ENCODE measurements at places on chromosomes 5 and 9.

- DNase-seq = peak; percentile 40
Measured at GRCh38 chr5:107428303-107428813, 242.4 kb downstream of the EFNA5 start.

- DNase-seq = no peak
Measured at GRCh38 chr9:22813529-22813928, 366.9 kb downstream of the DMRTA1 start.

DNA sequence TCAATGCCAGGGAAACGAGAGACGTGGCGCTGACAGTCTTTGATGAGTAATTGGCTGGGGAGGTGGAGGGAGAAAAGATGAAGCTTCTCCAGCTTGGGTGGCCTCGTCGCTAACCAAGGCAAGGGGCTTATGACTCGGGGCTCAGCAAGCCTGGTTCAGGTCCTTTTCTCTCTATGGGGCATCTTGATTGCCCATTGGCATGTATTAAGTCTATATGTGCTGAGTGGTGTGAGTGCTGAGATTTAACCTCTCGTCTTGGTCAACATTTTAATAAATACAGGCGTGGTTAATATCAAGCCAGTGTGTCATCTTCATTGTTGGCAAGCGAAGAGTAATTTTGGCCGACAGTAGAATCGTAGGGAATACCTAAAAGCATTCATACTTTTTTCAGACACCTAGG lies 85.9 kb downstream of the RAI14 start:
- DNase-seq = no peak

DNA sequence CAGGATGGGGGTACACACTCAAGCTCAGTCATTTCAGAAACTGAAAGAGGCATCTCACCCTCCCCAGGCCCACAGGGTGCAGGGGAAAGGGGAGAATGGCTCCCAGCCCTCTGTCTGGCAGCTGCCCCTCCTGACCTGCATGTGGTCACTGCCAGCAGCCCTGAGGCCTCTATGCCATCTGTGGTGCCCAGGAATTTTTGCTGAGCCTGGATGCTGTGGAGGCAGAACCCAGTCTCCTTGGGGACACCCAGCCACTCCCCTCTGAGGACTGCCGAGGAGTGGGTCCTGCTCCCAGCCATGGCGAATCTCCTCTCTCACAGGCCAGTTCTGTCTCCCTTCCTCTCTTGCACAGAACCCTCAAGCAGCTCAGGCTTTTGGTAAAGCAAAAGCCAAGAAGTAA lies 104.0 kb upstream of the ALDH1B1 start:
- DNase-seq = no peak

- no peak for DNase-seq
Measured at GRCh38 chr9:135888766-135889394, 18.5 kb downstream of the CAMSAP1 start.

DNA sequence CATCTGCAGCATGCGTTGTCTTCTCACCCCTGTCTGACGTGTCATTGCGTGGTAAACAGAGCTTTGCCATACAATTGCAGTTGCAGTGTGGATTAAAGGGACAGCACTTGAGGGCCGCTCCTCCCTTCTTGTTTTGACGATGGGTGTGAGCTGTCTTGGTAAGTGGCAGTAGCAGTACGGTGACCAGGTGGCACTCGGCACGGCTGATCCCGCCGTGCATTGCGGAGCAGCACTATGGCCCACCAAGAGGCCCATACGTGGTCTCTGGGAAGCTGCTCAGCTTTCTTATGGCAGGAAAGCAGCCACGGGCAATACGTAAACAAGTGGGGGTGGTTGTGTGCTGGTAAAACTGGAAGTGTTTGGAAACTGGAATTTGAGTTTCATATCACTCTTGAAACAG lies 25.1 kb downstream of the EHMT1 start:
- peak; percentile 24 for DNase-seq

DNA sequence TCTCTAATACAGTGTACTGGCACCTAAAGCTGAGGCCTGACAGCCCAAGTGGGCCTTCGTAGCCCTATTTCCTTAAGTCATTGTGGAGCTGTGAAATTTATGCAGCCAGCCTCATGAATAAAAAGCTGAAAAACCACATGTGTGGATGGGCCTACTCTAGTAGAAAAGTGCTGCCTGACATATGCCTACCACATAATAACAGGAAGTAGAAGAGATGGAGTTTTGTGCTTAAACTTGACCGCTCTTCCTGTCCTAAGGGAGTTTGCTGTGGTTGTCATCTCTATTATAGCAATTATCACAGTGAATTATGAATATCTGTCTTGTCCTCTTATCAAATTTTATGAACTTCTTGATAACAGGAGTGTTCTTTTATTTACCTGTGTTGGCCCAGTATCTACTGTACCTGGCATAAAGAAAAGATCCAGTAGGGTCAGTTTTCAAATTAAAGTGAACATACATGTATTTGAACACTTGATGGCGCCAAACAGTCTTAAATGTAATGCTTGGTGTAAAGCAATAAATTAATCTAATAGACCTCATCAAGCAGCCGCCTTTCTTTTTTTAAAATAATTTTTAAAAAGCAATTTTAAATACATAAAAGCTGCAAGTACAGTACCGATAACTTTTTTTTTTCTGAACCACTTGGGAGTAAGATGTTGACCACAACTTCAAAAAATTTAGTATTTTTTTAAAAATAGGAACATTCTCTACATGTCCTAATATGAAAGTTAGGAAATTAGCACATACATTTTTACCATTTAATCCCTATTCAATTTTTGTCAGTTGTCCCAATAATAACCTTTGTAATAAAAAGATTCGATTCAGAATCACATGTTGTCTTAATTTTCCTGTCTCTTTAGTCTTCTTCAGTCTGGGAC lies 51.0 kb downstream of the FKTN start:
- DNase-seq = peak; percentile 67

DNA sequence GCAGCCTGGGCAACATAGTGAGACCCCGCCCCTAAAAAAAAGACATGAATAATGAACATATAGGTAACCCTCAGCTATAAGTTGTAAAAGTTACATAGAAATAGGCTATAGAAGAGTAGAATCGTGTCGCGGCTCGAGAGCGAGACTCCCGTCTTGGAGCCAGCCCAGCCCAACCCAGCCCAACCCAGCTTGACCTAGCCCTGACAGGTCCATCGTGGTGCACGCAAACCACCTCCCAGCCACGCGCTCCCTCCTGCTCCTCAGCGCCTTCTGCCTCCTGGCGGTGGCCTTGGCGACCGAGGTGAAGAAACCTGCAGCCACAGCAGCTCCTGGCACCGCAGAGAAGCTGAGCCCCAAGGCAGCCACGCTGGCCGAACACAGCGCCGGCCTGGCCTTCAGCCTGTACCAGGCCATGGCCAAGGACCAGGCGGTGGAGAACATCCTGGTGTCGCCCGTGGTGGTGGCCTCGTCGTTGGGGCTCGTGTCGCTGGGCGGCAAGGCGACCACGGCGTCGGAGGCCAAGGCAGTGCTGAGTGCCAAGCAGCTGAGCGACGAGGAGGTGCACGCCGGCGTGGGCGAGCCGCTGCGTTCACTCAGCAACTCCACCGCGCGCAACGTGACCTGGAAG lies 10.8 kb downstream of the KIF24 start:
- DNase-seq = no peak

- no peak for DNase-seq
Measured at GRCh38 chr5:113813466-113813865, 300.0 kb downstream of the YTHDC2 start.

GRCh38 chr9:130824643-130825350 lies 10.3 kb upstream of the ABL1 start:
- DNase-seq = no peak

DNA sequence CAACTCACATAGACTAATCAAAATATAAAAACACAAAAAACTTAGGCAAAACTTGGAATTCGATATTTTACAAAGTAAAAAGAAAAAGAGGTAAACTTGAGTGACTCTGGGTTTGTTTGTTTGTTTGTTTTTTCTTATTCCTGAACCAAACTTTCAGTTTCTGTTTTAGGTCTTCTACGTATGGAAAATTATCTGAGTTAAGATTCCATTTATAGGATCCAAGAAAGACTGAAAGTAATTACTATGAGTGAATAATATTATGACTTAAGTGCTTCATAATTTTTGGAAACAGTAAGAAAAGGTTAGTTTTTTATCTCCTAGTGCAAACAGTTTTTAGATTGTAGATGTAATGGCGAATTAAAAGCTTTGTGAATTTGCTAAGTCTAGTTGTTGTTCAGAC lies 13.2 kb downstream of the ST8SIA4 start:
- peak; percentile 73 for DNase-seq

DNA sequence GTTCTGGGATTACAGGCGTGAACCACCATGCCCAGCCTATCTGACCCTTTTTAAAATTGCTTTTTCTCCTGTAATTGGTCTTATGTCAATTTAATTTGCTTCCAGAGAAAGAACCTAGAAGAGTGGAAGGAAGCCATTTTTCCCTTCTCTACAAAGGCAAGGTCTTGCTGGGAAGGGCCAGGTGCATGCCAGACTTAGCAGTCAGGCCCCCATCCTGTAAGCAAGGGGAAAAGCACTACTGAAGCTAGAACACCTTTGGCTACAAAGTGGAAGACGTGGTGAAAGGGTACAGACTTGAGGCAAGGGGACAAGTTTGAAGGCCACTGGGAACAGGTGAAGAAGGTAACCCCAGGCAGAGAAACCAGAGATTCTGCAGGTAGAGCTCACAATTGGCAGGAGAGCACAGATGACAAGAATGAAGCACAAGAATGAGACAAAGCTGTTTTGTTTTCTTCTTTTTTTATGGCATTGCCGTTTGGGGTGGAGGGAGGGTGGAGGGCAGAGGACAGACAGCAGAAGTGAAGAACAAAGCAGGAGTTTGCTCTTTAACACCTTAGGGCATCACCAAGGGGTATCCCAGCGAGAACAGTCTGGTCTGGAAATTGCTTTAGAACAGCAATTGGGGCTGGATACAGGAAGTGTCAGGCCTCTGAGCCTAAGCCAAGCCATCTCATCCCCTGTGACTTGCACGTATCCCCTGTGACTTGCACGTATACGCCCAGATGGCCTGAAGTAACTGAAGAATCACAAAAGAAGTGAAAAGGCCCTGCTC lies 72.9 kb downstream of the SERINC5 start:
- DNase-seq = no peak

GRCh38 chr5:74801197-74801596 lies 34.1 kb downstream of the NSA2 start:
- no peak for DNase-seq

GRCh38 chr9:134944351-134944802 lies 26.7 kb upstream of the FCN1 start:
- DNase-seq = no peak

DNA sequence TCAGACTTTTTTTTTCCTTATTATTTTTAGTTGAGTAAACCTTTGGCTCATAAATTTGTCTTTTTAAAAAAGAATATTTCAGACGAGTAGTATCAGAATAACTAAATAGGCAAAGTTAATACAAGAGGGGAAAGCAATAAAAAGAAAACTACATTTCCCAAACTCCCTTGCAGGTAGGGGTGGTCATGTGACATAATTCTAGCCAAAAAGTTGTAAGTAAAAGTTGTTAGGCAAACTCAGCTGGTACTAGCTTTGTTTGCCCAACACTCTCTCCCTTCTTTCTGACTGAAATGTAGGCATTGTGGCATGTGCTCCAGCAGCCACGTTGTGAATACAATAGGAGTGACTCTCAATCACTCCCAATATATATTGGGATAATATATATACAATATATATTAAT lies 20.9 kb downstream of the GIN1 start:
- no peak for DNase-seq

GRCh38 chr9:128317629-128318028 lies 4.6 kb downstream of the TRUB2 start:
- no peak for DNase-seq

DNA sequence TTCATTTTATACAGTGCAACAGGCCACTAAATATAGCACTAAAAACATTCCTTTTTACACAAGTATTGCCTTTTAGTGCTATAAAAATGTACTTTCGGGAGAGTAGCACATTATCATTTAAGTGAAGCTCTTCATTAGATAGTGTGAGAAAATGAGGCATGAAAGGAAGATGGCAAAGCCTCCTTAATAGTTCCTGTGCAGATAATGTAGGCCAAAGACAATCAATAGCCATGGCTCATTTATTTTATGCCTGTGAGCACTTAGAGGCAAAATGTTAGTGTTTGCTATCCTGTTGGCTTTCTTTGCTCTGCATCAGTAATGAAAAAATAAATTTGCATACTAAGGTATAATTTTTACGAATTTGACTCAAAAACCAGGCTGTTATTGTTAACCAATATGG lies 929.5 kb upstream of the C9orf72 start:
- DNase-seq = no peak

DNA sequence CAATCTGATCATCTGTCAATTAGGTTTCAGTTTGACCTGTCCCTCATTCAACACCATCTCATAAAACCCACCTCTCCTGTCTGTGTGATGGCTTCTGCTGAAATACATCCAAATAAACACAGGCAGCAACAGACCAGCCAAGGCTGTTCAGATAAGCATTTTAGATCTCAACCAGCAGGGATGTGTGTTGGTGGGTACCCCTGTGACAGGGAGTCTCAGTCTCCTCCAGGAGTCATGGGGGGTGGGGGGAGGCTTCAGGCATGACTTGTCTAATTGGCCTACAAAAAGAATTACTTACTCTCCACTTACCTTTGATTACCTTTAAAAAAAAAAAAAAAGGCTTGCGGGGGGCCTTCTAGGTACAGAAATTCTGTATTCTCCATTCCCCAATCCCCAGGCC lies 65.9 kb downstream of the ROR2 start:
- no peak for DNase-seq

DNA sequence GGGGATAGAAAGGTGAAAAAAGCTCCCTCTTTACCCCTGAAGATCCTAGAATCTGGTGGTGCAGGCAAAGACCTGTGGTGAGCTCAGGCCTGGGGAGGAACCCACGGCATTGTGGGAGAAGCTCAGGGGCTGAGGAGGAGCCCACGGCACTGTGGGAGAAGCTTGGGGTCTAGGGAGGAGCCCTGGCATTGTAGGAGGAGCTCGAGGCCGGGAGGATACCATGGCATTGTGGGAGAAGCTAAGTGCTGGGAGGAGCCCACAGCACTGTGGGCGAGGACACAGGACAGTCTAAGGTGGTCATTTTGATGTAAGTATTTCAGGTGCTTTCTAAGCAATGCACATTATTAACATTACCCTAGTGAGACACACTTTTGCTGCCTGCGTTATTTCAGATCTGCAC lies 179.7 kb downstream of the HSD17B3 start:
- no peak for DNase-seq

DNA sequence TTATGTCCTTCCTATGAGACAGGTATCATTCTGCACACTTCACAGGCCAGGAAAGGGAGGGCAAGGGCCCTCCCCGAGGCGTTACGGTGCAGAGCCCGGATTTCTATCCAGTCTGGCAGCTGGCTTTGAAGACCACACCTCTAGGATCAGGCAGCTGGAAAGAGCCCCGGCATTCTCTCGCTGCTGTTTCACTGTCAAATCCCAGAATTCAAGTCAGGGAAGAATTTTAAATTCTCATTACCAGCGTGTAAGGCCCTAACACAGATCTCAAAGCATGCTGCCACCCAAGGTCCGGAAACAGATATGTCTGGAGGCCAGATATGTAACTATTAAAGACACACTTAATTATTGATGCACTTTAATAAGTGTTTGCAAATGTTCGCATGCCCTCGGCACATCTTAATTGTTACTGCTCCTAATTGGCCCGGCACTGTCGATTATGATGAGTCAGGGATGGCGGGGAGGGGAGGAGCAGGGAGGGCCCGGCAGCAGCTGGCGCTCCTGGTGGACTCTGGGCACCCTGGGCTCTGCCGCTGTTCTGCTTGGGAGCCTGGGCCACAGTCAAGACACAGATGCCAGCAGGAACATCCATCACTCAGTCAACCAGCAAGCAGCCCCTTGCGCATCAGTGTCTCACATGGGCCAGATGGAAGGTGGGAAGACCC lies 76.3 kb upstream of the BARHL1 start:
- no peak for DNase-seq
